ENCODE measurements at places on chromosomes 7 and 10.

- no peak for DNase-seq
Observed at GRCh38 chr10:96319754-96320474, 15.7 kb downstream of the DNTT start.

DNA sequence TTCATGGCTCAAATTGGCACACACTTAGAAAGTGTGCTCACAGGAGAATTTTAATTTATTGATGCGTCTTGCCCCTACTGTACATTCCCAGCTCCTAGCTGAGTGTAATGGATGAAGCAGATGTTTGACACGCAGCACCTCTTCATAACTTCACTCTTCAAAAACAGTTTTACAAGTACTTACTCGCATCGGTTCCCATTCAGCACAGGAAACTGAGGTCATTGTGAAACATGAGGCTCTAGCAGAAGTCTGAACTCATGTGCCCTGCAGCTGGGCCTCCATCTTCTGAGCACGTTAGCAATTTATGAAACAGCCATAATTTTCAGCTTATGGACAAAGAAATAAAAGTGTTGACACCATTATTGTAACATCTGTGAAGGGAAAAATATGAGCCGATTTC, 558.9 kb upstream of the MGMT start:
- no peak for DNase-seq

GRCh38 chr10:77837248-77837924, 89.2 kb downstream of the DLG5 start:
- DNase-seq, result peak; percentile 80

- no peak for DNase-seq
Observed at GRCh38 chr10:60747817-60748469, 30.3 kb upstream of the CDK1 start.

DNA sequence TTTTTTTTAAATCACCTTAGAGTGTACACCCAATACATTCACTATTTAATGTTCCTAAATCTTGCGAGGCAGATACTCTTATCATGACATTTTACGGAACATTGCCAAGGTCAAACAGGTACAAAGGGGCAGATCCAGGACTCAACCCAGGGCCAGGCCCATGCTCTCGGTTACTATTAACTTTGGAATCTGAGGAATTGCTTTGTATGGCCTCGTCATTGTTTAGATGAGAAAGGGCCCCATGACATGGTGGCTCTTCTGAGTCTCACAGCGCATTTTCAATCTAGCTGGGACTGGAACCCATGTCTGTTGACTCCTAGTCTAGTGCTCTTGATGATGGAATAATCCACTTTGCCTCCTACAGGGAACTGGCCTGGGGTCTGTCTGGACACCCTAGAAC, 59.1 kb downstream of the GATA3 start:
- DNase-seq, result no peak
